ENCODE measurements at places on chromosomes 2 and 18.

DNA sequence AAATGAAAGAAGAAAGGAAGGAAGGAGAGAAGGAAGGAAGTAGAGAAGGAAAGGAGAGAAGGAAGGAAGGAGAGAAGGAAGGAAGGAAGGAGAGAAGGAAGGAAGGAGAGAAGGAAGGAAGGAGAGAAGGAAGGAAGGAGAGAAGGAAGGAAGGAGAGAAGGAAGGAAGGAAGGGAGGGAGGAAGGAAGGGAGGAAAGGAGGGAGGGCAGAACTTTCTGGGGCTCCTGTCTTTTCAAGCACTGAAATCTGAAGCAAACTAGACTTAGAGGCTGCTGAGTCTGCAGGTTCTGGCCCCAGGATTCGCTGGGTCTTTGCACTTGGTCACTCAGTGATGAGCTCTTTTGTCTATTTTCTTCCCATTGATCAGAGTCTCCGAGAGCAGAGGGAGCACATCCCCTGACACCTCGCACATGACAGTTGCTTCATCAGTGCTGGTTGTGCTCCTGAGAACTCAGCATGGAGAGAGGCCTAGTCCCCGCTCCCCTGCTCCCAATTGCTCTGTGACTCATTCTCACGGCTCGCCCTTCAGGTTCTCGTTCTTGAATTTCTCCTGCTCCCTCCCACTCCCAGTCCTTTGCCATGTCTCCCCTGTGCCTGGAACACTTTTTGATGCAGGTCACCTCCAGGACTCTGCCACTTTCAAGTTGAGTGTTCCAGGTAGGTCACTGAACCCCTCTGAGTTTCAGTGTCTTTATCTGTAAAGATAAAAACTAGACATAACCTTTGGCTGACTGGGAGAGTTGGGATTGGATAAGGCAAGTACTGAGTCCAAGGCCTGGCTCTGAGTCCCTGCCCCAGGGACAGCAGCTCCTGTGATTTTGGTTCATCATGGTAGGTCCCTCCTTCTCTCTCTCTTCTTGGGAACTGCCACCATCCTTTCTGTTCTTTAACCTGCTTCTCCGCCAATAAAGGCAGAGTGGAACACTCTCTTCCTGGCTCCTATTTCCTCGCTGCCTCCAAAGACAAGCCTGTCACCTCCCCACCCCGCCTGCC lies 55.2 kb downstream of the TNP1 start:
- DNase-seq = no peak

- no peak for DNase-seq
Measured at GRCh38 chr18:5395860-5396448, 100.4 kb upstream of the ZBTB14 start.

- DNase-seq = no peak
Measured at GRCh38 chr2:3801506-3801905, 98.1 kb downstream of the DCDC2C start.

- no peak for DNase-seq
Measured at GRCh38 chr18:21486905-21487437, 113.5 kb downstream of the ESCO1 start.

- DNase-seq = no peak
Measured at GRCh38 chr2:157777427-157777826, 98.7 kb downstream of the ACVR1 start.

Measured in activated T-helper 1 cell treated with anti-CD3 and anti-CD28 coated beads, Interleukin-2, amount 50 U/mL, for 16 hours (primary cell).